ENCODE measurements at places on chromosomes 12 and 14.

GRCh38 chr12:113478351-113479011 lies 6.8 kb upstream of the LHX5 start:
- DNase-seq, result no peak

DNA sequence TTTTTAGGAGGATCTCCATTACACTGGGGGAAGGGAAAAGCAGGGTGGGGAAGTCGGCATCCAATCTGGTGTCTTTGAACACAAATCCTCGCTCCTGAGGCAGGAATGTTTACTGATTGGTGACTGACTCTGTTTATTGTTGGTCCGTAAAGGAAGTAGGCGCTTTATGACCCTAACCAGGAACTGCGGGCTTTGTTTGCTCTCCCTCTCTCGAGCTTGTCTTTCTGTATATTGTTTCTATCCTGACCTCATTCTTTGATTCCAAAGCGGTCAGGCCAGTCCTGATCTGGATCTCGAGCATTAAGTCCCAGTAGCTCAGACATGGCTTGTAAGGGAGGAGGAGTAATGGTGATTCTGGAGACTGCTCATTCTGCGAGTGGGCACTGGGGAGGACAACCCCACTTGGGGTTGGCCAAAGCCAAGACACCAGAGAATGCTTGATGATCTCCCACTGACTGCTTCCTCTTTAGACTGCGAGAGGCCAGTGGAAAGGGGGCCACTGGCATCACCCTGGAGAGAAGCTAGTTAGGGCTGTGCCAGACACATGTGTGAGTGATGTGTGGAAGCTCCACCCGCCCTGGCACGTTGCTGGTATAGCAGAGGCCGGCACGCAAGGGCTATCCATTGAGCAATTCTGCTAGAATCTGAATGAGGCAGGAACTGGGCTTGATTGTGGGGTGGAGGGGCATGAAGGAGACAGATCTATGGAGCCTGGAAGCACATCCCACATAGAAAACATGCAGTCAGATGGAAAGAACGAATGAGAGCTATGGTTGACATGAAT lies 194.6 kb downstream of the PAX9 start:
- no peak for DNase-seq

DNA sequence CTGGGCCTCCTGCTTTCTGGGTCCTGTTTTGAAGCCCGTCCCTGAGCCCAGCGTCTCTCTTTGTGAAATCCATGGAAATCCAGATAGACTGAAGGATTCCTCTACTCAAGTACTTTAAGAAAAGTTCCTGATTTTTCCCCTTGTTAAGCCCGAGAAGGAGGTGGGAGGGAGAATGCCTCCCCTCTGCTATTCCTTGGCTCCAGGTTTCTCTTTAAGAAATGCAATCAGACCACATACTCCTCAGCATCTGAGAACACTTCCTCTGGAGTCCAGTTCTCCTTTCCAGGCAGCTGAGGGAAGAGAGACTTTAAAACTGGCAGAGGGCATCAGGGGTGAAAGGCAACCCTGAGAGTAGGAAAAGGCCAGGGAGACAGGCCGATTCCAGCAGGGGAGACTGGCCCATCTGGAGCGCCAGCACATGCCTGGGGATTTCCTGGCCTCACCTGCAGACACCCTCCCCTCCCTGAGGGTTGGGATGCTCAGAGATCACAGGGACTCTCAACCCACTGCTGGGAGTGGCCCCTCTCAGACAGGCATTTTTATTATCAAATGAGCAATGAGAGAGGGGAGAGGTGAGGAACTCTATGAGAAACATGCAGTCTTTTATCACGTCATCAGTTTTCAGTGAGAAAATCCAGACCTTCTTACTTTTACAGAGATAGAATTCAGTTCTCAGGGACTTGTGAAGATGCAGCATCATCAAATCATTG lies 2.0 kb upstream of the EMP1 start:
- no peak for DNase-seq

- DNase-seq, result no peak
These were observed 13.9 kb upstream of the PITPNM2 start for GRCh38 chr12:123164710-123165261.

GRCh38 chr14:94560751-94561655 lies at the start of gene SERPINA4:
Gene SERPINA4 (plus strand): TSS chr14:94561442. CDS start chr14:94563483, 2,041 bp downstream.
- DNase-seq, result no peak

DNA sequence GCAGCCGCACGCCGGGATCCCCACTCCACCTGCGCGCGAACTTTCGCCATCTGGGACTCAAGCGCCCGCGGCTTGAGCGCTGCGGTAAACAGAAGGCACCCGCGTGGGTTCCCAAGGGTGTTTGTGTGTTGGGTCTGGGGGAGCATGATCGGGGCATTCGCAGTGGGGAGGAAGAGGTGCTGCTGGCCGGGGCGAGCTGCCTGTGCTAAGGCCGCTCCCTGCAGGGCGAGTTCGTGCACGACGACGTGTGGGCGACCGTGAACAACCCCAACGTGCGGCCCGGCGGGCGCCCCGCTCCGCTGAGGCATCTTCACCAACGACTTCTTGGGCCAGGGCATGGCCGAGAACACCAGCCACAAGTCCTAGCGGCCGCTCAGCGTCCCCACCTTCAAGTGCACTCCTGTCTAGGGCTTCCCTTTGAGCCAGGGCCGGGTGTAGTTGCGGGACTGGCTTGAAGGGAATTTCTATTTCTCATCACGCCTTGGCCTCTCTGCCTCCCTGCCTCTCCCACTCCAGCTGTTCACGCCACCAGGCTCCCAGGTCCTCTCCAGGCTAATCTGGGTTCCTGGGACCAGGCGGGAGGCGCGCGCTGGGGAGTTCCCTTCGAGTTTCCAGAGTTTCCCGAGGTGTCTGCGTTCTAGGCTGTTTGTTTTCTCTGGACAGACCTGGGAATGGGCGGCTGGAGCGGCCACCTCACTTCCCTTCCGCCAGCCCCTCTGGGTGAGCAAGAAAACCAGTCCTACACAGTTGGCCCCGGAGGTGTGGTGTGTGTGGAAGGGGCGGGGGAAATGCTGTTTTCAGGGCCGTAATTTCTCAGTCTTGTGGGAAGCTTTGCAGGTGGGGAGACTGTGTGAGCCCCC lies 417.8 kb upstream of the TMTC1 start:
- DNase-seq, result no peak

- DNase-seq, result no peak
These were observed 578 bp downstream of the DCAF5 start for GRCh38 chr14:69152181-69152901.

GRCh38 chr12:92064422-92064821 lies 81.2 kb downstream of the BTG1 start:
- no peak for DNase-seq

DNA sequence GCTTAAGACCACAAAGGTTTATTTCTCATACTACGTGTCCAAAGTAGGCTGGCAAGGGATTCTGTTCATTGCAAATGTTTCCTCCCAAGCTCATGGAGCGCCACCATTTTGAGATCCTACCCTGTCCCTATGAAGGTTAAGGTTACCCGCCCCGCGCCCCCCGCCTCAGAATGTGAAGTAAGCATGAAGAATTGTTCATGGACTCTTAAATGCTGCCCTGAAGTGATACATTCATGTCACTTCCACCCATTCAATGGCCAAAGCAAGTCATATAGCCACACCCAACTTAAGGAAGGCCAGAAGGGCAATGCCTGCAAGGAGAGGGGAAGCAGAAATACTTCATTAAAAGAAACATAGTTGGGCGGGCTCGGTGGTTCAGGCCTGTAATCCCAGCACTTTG lies 4.2 kb downstream of the TMEM253 start:
- no peak for DNase-seq

GRCh38 chr12:66365718-66366490 lies 63.6 kb downstream of the HELB start:
- DNase-seq, result no peak

- no peak for DNase-seq
These were observed 48.1 kb downstream of the KCNK13 start for GRCh38 chr14:90109858-90110257.

- DNase-seq, result no peak
These were observed 33.5 kb upstream of the EVL start for GRCh38 chr14:100031506-100032281.

DNA sequence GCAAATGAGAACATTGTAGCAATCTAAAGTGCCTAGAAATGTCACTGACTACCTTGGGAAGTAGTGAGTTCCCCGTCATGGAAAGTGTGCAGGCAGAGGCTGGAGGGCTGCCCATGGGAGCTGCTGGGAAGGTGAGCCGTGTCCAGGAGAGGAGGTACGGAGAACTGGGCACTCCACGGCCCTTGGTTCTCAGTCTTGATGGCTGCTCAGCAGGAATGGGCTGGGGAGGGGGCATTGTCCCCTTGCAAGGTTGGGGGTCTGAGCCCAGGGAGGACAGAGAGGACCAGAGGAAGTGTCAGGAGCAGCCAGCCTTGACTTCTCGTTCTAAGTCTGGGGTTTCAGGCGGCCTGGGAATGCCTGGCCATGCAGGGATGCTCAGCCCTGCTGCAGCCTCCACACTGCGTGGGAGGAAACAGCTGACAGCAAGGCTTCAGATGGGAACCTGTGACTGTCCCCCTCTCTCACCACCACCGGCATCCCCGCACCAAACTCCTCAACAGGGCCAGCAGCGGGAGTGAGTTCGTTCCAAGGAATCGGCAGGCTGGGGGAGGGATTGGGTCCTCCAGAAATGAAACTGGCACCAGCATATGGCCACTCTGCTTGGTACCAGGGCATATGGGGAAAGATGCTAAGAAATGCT lies 140.2 kb downstream of the BCL11B start:
- DNase-seq, result no peak

DNA sequence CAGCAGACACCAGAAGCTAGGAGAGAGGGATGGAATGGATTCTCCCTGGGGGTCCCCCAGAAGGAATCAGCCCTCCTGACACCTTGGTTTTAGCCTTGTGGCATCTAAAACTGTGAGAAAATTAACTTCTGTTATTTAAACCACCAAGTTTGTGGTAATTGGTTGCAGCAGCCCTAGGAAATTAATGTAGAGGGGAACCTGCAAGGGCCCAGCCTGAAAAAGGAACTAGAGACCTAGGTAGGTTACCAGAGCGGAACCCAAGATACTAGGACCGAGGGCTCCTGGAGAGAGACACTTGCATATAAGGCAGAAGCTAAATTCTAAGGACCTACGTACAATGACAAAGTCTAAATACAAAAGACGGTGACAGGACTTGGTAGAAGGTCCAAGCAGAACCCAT lies 8.1 kb upstream of the DENND5B start:
- no peak for DNase-seq
